ENCODE measurements at places on chromosomes 6 and 20. TPM values are rescaled to one million over a fixed set of nuclear protein-coding genes. Genes with fewer than 3 reads are reported as not detected.
A peak's percentile ranks its signal among the peaks of the same experiment; 100 is the strongest.

GRCh38 chr6:165090242-165090641 lies 219.2 kb downstream of the C6orf118 start:
- no peaks in the 10 kb centered on the region for H3K36me3 ChIP-seq
- no peak overlapping the region for H3K27ac ChIP-seq
- H3K4me1 ChIP-seq = no peaks in the 10 kb centered on the region
- no peak overlapping the region for H3K4me3 ChIP-seq
- DNase-seq = no peak

DNA sequence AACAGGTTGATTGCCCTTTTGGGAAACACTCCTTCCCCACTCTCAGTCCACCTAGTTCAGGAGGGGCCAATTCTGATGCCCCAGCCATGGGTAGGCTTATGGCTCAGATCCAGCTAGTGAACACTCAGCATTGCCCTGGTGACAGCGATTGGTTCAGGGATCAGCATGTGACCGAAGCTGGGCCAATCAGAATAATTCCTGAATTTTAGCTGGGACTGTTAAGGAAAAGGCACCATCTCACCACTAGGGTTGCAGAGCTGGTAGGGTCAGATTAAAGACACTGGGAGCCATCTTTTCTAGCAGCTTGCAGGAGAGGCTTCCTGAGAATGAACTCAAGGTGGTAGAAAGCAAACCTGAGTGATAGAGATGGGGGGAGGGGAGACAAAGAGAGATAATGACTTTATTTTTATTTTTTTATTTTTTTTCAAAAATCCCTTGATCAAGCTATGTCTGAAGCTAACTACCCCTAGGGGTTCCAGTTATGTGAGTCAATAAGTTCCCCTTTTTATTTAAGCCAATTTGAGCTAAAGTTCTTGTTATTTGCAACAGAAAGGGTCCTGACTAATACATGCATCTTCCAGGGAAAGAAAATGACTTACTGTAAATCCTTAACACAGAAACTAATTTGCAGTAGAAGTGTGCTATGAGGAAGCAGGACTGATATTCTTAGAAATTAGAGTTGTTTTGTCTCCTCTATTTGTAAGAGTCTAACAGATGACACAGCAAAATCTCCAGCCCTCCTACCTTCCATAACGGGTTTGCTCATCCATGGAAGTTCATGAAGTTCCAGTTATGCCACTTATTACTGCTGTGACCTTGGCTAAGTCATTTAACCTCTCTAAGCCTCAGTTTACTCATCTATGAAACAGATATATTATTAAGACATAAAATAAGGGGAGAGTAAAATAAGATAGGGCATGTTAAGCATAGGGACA lies 44.7 kb downstream of the EYA2 start:
- no peaks in the 10 kb centered on the region for H3K4me1 ChIP-seq
- DNase-seq = no peak
- peaks cover 4% of the 10 kb centered on the region for H3K27me3 ChIP-seq
- H3K27ac ChIP-seq = no peak overlapping the region

DNA sequence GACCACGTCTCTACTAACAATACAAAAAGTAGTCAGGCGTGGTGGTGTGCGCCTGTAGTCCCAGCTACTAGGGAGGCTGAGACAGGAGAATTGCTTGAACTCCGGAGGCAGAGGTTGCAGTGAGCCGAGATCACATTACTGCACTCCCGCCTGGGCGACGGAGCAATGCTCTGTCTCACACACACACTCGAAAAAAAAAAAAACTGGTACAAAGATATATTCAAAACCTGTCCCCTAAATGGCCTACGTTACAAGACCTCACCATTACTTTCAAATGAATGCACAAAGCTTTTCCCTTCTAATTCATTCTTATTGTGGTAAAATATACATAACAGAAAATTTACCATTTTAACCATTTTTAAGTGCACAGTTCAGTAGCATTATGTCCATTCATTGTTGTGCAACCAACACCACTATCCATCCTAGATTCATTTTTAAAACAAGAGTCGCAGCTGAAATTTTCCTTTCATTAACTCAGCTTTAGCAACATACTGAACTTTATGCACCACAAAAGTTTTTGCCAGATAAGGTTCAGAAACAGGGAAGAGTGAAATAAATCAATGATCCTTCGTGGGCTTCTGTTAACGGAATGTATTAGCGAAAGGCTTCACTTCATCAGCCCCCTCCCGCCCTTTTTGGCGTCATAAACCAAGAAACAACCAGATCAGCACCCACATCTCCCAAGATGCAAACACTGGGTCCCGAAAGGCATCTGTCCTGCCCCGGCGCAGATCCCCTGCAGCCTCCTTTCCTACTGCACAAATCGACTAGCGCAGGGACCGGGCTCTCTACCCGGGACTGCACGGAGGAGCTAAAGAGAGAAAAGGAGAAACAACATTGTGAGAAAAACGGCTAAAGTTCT lies 825 bp upstream of the FAM135A start:
- H3K36me3 ChIP-seq = peaks cover 1% of the 10 kb centered on the region
- no peak for DNase-seq
- peak overlapping the region; percentile 75 for H3K27ac ChIP-seq
- H3K27me3 ChIP-seq = no peaks in the 10 kb centered on the region
- H3K4me3 ChIP-seq = peak overlapping the region; percentile 88
- H3K4me1 ChIP-seq = peaks cover 17% of the 10 kb centered on the region

DNA sequence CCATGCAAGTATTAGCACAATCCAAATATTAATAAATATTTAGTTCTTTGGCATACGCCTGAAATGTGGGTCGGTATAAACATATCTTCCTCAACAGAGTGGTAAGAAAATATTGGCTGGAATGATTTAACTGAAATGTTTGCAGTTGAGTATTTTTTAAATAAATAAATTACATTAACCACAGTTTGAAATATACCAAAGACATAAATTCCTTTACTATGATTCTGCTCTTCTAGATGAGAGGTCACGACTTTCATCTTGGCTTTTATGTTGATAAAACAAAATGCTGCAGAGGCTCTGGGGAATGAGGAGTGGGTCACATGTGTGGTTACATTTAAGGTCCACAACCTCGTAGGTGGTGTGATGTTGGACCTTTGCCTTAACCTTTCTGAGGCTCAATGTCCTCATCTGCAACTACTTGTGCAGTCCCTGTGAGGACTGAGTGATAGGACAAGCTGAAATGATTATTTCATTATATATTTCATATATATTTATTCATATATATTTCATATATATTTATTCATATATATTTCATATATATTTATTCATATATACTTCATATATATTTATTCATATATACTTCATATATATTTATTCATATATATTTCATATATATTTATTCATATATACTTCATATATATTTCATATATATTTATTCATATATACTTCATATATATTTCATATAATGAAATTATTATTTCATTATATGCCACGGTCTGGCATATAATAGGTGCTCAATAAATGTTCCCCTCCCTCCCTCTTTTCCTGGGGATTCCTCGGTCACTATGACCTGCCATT lies 107.4 kb downstream of the SAMD5 start:
- H3K4me3 ChIP-seq = no peak overlapping the region
- no peak overlapping the region for H3K27ac ChIP-seq
- H3K36me3 ChIP-seq = no peaks in the 10 kb centered on the region
- H3K27me3 ChIP-seq = no peaks in the 10 kb centered on the region
- no peaks in the 10 kb centered on the region for H3K4me1 ChIP-seq

DNA sequence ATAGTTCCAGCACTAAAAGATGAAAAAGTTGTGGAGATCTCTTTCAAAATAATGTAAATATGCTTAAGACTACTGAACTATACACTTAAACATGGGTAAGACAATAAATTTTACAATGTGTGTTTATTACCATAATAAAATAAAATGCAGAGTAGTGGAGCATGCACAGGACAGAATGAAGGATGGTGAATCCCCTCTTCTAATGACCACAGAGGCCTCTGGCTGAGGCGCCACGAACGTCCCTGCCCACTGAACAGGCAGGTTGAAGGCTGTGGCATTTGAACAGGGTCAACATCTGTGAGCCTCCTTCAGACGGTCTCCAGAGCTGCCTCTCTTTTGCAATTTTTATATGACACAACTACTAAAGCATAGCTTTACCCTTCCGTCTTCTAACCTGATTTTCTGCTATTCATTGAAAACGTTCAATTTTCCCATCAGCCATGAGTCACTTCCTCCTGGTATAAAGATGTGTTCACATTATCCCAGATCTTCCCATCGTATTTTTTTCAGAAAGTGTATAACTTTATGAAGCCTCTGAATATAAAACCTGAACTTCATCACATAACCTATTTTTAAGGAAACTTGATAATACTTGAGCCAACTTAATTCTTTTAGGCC lies 37.8 kb downstream of the ADGRF4 start:
- H3K27me3 ChIP-seq = peaks cover 2% of the 10 kb centered on the region
- no peak for DNase-seq
- no peaks in the 10 kb centered on the region for H3K4me1 ChIP-seq
- no peaks in the 10 kb centered on the region for H3K36me3 ChIP-seq
- H3K27ac ChIP-seq = no peak overlapping the region
- H3K4me3 ChIP-seq = no peak overlapping the region

GRCh38 chr20:6095409-6095808 lies 27.4 kb downstream of the FERMT1 start:
- no peaks in the 10 kb centered on the region for H3K36me3 ChIP-seq
- H3K27me3 ChIP-seq = peaks cover 15% of the 10 kb centered on the region
- no peak overlapping the region for H3K4me3 ChIP-seq
- no peaks in the 10 kb centered on the region for H3K4me1 ChIP-seq

GRCh38 chr6:87724983-87725811 lies 23.2 kb upstream of the AKIRIN2 start:
- no peak overlapping the region for H3K4me3 ChIP-seq
- peaks cover 37% of the 10 kb centered on the region for H3K4me1 ChIP-seq
- no peaks in the 10 kb centered on the region for H3K27me3 ChIP-seq

GRCh38 chr20:41386502-41387427 lies 20.1 kb upstream of the EMILIN3 start:
- H3K27ac ChIP-seq = no peak overlapping the region
- DNase-seq = no peak
- peaks cover 3% of the 10 kb centered on the region for H3K27me3 ChIP-seq

- H3K4me1 ChIP-seq = peaks cover 50% of the 10 kb centered on the region
- no peak for DNase-seq
- H3K27me3 ChIP-seq = no peaks in the 10 kb centered on the region
- H3K27ac ChIP-seq = no peak overlapping the region
- H3K4me3 ChIP-seq = no peak overlapping the region
These were observed 19.4 kb upstream of the MAPK13 start for GRCh38 chr6:36110863-36111262.

DNA sequence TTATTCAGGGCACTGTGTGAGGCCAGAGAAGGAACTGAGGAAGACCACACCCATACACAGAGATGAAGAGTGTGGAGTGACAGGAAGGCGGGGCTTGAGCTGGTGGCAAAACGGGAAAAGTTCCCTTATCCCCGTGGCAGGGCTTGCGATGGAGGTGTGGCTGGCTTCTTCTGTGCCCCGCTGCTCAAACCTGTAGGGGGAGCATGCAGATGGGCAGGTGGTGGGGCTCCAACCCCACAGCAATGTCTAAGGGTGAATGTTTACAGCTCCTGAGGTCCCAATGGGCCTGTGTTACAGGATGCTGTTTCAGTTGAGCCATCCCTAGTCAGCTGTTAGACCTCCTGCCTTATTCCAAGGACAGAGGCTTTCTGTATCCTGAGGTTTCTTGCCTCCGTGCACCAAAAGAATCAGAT lies 105.9 kb downstream of the LY86 start:
- no peak overlapping the region for H3K27ac ChIP-seq
- H3K36me3 ChIP-seq = no peaks in the 10 kb centered on the region
- H3K4me3 ChIP-seq = no peak overlapping the region
- no peak for DNase-seq

- no peak overlapping the region for H3K4me3 ChIP-seq
- no peak for DNase-seq
- no peaks in the 10 kb centered on the region for H3K27me3 ChIP-seq
- H3K27ac ChIP-seq = no peak overlapping the region
- H3K36me3 ChIP-seq = peaks cover 23% of the 10 kb centered on the region
- peaks cover 10% of the 10 kb centered on the region for H3K4me1 ChIP-seq
These were observed 16.9 kb downstream of the RBM38 start for GRCh38 chr20:57408131-57408530.

DNA sequence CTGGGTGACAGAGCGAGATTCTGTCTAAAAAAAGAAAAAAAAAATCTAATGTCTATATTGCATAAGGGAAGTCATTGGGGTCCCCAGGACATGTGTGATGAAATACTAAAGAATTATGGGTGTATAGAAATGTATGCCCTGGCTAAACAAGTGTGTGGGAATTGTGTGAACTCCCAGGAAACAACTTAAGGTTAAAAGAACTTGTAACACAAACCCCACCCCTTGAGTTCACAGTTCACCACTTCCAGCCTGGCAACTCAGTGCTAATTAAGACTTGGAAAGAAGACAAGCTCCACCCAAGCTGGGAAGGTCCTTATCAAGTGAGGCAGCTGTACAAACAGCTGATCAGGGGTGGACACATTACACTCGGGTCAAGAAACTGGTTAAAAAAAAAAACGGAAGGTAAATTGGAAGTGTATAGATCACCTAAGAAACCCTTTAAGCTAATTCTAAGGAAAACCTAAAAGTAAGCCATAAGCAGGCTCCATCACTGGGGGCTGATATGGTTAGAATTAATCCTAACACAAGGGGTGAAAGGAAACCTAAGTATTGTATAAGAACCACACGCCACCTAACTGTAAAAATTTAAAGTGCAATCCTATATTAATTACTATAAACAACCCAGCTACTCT lies 25.2 kb downstream of the HLA-A start:
- H3K4me3 ChIP-seq = no peak overlapping the region
- peaks cover 2% of the 10 kb centered on the region for H3K27me3 ChIP-seq
- H3K36me3 ChIP-seq = no peaks in the 10 kb centered on the region
- H3K27ac ChIP-seq = no peak overlapping the region
- peaks cover 47% of the 10 kb centered on the region for H3K4me1 ChIP-seq

- no peaks in the 10 kb centered on the region for H3K27me3 ChIP-seq
- no peaks in the 10 kb centered on the region for H3K4me1 ChIP-seq
- no peak for DNase-seq
- no peaks in the 10 kb centered on the region for H3K36me3 ChIP-seq
- no peak overlapping the region for H3K4me3 ChIP-seq
These were observed 654.8 kb downstream of the RNF144B start for GRCh38 chr6:19041906-19042305.

The SEMG1 gene
- total RNA-seq = not detected

The SNX14 gene
- total RNA-seq = 50.9 TPM

The ZNF391 gene
- total RNA-seq = 2.8 TPM

The FHL5 gene
- total RNA-seq = not detected

The CST4 gene
- not detected for total RNA-seq

The LGSN gene
- total RNA-seq = 0.05 TPM
